ENCODE measurements at places on chromosomes 7 and 10.

- DNase-seq: no peak
Measured at GRCh38 chr7:139650429-139651100, 127.1 kb downstream of the CLEC2L start.

DNA sequence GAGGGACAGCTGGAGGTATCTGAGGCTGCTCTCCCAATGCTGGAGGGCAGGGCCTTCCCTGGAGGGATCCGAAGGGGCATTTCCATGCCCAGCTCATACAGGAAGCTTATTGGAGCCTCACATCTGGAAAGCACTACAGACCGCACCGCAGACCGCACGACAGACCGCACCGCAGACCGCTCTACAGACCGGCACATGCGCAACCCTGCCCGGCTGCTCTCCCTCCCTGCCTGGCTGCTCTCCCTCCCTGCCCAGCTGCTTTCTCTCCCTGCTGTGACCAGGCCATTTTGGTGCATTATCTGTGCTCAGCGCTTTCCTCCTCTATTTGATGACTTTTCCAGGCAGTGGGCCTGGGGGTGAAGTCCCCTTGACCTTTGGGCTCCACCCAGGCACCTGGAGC, 39.6 kb upstream of the EN2 start:
- DNase-seq: no peak

DNA sequence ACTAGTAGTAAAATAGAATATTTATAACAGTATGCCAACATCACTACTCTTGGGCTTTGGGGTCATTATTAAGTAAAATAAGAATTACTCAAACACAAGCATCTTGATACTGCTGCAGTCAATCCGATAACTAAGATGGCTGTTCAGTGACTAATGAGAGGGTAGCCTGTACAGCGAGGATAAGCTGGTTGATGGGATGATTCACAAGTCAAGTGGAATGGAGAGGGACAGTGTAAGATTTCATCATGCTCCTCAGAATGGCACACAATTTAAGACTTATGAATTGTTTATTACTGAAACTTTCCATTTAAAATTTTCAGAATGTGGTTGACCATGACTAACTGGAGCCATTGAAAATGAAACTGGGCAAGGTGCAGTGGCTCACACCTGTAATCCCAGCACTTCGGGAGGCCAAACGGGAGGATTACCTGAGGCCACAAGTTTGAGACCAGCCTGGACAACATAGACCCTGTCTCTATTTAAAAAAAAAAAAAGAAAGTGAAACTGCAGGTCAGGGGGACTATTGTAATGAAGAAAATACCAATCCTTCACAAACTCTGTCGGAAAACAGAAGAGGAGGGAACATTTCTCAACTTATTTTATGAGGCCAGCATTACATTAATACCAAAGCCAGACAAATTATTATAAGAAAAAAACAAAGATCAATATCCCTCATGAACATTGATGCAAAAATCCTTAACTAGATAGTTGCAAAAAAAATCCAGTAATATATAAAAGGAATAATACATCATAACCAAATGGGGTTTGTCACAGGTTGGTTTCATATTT, 11.2 kb downstream of the AVL9 start:
- no peak for DNase-seq

DNA sequence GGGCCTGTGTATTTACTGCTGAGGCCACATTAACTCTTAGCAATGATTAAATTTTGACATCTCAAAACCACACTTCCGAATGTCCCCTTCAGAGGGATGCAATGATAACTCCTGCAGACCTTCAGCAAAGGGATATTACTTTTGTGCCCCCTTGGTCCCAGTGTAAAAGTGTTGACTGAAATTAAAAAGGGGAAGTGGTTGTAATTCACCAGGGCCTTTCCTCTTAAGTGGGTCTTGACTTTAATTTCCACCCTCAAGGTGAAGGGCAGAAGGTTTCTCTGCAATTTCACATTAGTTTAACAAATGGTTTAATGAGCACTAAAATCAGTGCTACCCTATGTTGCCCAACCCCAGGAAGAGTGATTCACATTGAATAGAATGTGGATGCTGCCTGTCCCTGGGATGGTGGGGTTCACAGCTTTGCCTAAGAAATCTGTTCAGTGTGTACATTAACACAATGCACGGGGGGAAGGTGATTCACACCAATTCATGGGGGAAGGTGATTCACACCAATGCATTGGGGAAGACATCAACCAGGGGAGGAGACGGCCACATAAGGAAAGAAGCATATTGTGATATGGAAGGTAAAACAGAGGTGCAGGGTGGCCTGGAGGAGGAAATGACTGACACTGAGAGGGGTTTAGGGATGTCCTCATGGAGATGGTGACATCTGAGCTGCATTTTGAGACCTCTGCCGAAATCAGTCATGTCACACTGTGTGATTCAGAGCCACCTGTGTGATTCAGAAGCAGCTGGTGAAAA, 19.4 kb upstream of the TNS3 start:
- DNase-seq: no peak

DNA sequence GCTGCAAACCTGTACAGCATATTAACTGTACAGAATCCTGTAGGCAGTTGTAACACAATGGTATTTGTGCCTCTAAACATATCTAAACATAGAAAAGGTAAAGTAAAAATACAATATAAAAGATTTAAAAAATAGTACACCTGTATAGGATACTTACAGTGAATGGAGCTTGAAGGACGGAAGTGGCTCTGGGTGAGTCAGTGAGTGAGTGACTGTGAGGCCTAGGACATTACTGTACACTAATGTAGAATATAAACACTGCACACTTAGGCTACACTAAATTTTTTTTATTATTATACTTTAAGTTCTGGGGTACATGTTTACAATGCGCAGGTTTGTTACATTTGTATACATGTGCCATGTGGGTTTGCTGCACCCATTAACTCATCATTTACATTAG, 97.3 kb upstream of the STK17A start:
- DNase-seq: no peak

- no peak for DNase-seq
Measured at GRCh38 chr10:119595134-119595675, 1.6 kb downstream of the TIAL1 start.

- no peak for DNase-seq
Measured at GRCh38 chr10:43226441-43226840, 40.4 kb downstream of the RASGEF1A start.

GRCh38 chr7:116772423-116772863, 89.9 kb upstream of the CAPZA2 start:
- no peak for DNase-seq

- DNase-seq: no peak
Measured at GRCh38 chr7:17153536-17153935, 144.9 kb upstream of the AHR start.

DNA sequence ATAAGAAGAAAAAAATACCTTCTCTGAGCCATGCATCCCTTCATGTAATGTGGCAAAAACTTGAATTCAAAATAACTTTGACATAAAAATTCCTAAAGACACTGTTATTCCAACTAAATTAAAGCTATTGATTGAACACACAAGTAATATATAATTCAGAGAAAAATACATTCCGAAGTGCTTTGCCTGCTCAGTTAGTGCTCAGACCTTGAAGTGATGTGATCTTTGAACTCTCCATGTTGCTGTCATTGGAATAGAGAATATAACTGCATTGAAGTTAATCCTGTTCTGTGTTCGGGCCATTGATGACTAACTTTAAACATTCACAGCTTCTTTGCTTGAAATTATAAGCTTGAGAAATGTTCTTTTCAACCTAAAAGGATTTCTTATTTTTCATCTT, 114.0 kb upstream of the IFRD1 start:
- DNase-seq: no peak

GRCh38 chr10:3740157-3740871, 44.7 kb downstream of the KLF6 start:
- DNase-seq: no peak

- DNase-seq: no peak
Measured at GRCh38 chr7:70392256-70392876, 739.6 kb upstream of the GALNT17 start.

DNA sequence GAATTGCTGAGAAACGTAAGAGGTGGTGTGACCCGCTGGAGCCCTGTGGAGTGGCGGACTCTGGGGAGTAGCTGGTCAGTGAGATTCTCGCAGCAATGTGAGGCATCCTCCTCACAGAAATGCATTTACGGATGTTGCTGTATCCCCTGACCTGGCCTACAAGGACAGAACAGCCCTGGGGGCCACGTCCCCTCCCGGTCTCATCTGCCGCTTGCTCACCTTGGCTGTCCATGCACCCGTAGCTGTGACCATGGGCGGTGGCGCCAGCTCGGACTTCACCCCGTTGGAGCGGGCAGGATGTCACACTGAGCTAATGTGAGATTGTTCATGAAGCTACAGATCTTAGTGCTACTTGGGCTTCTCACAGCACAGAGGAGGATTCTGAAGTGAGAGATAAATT, 193.8 kb downstream of the EBF3 start:
- no peak for DNase-seq

- no peak for DNase-seq
Measured at GRCh38 chr10:43576062-43576461, 1.6 kb upstream of the ZNF239 start.

DNA sequence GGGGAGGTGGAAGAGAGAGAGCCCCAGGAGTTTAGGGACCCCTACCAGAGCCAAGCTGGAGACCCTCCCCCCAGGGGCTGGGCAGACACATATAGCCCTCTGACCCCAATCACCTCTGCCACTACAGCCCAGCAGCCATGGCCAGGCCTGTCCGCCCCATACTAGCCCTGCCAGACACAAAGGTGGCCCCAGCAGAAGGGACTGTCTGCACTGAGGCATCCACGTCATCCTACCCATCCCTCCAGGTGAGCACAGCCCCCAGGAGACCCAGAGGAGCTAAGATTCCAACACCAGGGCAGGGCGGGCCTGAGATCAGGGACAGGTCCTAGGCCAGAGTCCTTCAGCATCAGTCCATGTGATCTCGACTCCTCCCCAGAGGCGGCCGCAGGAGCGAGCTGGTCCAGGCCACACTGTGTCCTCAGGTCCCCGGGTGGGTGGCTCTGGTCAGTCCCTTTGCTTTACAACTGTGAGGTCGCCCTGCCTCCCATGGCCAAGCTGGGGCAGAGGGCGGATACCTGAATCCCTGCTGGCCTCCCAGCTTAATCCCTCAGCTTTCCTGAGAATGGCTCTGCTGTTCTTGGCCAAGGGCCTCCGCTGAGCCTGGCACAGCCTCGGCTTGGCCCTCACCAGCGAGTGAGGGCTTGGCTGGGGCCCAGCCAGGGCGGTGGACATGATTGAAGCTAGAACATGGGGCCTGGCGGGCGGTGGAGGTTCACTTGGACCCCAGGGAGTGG, 14.3 kb upstream of the ELN start:
- DNase-seq: no peak

DNA sequence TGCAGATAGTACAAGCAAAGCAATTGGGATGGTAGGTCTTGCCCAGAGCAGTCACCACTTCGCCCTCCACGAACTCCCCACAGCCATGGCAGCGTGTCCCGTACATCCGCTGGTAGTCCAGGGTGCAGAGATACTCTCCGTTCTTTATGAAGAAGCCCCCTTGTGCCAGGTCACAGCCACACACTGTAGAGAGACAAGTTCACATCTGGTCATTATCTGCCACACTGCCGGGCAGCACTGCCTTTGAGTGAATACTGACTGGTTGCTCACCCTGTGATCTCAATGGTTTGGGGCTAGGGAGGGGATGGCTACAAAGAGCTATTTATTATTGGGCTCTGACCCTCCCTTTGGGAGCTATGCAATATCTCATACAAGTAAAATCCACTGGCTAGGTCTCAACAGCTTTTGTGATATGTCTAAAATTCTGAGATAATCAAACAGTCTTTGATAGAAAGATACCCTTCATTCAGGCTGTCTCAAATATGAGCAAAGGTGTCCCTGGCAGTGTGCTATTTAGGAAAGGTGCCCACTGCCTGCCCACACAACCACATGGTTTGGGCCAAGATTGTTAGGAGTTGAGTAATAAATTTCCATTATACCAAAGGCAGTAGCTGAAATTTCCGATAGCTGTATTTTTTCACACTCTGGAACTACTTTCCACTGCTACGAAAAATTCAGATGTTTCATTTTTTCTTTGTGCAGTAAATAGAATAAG, 82.5 kb downstream of the ABLIM1 start:
- no peak for DNase-seq

DNA sequence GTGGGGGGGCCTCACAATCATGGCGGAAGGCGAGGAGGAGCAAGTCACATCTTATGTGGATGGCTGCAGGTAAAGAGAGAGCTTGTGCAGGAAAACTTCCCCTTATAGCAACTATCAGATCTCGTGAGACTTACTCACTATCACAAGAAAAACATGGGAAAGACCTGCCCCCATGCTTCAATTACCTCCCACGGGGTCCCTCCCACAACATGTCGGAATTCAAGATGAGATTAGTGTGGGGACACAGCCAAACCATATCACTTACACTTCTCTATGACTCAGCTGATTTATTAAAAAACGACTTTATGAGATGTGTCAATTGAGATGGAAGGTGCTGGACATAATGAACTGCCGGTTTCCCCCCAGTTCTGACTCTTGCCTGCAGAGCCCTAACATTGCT, 23.8 kb upstream of the CHN2 start:
- DNase-seq: no peak

DNA sequence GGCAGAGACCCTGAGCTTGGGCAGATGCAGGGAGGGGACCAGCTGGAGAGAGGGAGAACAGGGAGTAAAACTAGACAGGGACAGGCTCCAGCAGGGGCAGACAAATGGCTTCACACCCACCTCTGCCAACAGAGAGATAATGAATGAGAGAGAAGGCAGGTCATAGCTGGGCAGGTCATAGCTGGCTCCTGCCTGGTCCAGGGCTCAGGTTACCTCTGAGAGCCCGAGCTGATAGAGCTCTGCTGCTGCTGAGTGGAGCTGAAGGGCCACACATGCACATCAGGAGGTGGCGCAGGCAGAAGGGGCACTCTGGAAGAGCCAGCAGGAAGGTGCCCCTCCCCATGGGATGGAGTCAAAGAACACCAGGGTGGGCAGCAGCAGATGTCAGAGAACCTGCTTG, 154.2 kb downstream of the GFRA1 start:
- DNase-seq: no peak

DNA sequence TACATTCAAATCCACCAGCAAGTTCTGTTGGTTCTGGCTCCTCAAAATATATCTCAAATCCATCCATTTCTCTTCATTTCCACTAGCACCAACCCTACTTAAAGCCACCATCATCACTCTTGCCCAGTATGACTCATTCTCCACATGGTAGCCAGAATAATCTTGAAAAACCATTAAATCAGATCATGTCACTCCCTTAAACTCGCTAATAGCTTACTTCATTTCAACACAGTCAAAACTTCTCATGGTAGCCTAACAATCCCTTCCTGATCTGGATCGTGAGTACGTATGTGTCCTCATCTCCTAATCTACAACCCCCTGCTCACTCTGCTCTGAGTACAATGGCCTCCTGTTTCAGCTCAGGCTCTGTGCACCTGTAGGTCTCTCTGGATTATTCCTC, 8.7 kb downstream of the EPC1 start:
- DNase-seq: no peak

DNA sequence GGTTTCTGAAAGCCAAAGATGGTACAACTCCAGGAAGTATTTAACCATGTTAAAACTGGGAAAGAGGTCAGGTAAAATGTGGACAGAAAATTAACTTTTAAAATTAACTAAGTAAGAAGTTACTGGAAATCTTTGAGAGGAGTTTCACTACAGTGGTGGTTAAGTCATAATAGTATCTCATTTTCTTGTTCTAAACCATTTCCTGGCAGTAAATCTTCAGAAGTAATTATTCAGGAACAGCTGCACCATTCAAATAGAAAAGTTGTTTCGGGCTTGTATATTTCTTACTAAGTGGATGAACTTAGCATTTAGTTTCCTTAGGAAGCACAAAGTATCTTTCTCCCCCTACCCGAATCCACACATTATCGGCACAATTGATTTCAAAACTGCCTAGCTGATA, 27.1 kb downstream of the COPG2 start:
- DNase-seq: no peak
